ENCODE measurements at places on chromosomes 4 and X.

GRCh38 chr4:176882206-176882605 is 89.5 kb upstream of the VEGFC start:
- no peak for DNase-seq

- no peak for DNase-seq
These were observed 178.7 kb upstream of the ATOH1 start for GRCh38 chr4:93649828-93650227.

GRCh38 chrX:100915562-100915961 is 13.2 kb downstream of the XKRX start:
- no peak for DNase-seq

DNA sequence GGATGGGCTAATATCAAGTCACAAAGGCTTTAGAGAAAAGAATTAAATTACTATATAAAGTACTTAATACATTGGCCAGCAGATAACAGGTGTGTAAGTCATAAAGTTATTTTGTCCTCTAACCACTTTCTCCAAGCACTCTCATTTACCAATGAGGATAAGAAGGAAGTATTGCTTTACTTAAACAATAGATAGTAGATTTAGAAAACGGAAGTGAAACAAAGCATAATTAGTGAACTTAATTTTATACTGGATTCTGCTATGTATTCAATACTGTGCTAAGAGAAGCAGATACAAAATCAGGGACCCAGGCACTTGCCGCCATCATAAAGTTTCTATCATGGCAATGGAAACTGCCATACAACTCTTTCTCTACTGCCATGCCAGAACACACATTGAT is 24.0 kb downstream of the AFM start:
- DNase-seq: no peak

- DNase-seq: no peak
These were observed 72.3 kb downstream of the SLC34A2 start for GRCh38 chr4:25727711-25728493.

GRCh38 chrX:113929004-113929403 is 654.9 kb upstream of the HTR2C start:
- DNase-seq: no peak

DNA sequence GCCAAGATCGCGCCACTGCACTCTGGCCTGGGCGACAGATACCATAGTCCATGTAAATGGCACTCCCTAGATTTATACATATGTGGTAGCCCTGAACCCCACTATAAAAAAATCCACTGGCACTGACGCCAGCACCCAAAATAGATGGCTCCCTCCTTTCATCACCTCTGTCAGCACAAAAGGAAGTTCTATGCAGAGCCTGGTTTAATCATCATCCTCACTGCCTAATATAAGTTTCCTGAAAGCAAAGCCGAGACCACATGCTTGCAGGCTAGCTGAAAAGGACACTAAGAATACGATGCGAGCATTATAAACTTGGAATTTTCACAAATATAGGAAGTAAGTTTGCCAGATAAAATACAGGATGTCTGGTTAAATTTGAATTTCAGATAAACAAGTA is 27.5 kb upstream of the DOCK11 start:
- no peak for DNase-seq
